ENCODE measurements at places on chromosomes 1 and 21.

DNA sequence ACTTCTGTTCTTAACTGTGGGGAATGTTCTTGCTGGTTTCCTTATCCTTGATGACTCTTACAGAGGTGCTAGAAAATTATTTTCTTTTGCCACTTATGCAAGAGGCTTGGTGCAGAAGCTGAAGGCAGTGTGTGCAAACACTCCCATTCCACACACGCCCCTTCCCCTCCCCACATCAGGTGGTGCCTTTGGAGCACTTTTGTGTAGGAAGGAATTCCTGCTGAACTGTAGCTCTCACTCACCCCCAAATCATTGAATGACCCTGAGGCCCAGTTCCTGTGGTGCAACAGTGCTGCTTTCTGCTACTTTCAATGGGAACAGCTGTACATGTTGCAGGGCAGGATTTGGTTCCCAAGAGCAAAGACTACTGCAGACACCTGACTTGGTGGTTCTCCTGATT, 101.8 kb downstream of the CD247 start:
- DNase-seq: no peak

DNA sequence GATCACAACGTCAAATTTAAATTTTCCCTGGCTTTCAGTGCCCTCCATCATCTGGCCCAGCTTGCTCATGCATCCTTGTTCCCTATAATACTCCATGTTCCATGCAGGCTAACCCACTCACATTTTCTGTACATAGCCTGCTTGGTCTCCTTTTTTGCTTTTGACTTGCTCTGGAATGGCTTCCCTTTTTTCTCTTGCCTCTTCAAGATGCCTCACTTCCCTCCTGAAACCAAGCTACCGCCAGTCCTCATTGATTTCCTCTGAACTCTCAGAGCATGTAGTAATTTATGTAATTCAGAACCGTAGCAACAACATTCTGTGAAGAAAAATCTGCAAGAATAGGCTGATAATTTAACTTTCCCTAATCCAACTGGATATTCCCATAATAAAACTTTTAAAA, 10.3 kb downstream of the CAP1 start:
- DNase-seq: no peak

DNA sequence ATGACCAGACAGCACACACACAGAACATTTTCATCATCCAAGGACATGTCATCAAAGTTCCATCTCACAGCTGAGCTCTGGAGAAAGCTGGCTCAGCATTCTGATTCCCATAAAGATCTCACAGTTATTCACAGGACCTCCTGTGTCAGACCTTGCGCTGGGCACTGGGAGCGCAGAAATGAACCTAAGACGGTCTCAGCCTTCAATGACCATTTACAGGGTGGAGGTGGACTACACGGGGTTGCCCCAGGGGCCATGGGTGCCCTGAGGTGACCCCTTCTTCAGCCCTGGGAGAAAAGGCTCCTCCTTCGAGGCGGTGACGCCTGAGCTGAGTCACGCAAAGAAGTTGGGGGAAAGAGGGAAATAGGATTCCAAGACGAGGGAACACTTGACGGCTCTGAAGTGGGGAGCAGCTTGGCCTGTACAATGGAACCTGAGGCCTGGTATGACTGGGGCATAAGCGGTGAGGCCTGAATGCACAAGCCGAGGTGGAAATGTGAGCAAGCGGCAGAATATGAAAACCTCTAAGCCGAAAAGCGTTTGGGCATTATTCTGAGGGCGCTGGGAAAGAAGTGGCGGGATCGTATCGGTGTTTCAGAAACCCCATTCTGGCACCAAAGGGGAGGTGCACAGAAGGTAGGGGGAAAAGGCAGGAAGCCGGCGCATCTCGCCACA, 797 bp downstream of the CC2D1B start:
- DNase-seq: no peak

GRCh38 chr1:176839216-176839615, 325.3 kb downstream of the ASTN1 start:
- no peak for DNase-seq

GRCh38 chr1:230818367-230818766, 50.0 kb downstream of the C1orf198 start:
- no peak for DNase-seq

DNA sequence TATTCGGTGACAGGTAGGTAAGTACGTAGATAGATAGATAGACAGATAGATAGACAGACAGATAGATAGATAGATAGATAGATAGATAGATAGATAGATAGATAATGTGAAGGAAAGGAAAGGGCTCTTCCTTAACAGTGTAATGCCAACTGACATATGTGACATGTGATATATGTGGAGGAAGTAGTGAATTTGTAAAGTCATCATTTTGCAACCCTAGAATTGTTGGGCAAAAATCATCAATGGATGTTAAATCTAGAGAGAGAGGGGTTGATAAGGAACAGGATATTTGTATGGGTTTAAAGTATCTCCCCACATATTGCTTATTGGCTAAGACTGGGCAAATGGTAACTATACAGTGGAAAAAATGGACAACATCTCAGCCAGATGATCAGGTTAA, 166.6 kb downstream of the ROR1 start:
- DNase-seq: no peak

DNA sequence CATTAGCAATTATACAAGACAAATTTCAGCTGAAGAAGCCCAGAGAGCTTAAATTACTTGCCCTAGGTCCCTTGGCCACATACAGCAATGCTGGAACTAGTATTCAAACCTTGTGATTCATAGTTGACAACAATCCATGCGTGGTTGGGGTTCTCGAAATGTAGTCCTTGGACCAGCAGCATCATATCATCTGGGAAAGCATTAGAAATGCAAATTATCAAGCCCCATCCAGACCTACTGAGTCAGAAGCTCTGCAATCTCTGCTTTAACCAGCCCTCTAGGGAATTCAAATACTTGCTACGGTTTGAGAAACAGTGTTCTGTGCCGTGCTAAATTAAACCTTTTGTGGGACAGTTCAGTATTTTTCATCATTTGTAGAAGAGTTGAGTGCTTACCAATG, 65.1 kb downstream of the CLIC6 start:
- DNase-seq: no peak

DNA sequence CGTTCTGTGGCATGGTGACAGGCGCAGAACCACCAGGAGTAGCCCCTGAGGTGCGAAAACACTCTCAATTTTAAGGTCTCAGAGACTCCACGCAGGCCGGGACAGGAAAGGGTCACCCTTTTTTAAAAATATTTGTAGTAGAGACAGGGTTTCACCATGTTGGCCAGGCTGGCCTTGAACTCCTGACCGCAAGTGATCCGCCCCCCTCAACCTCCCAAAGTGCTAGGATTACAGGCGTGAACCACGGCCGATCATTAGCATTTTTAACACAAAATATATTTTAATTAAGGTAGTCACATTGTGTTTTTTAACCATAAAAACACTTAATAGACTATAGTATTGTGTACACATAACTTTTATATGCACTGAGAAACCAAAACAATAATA, 31.1 kb downstream of the ATP2B4 start:
- no peak for DNase-seq

GRCh38 chr1:20507248-20507563, 745 bp downstream of the MUL1 start:
- no peak for DNase-seq

DNA sequence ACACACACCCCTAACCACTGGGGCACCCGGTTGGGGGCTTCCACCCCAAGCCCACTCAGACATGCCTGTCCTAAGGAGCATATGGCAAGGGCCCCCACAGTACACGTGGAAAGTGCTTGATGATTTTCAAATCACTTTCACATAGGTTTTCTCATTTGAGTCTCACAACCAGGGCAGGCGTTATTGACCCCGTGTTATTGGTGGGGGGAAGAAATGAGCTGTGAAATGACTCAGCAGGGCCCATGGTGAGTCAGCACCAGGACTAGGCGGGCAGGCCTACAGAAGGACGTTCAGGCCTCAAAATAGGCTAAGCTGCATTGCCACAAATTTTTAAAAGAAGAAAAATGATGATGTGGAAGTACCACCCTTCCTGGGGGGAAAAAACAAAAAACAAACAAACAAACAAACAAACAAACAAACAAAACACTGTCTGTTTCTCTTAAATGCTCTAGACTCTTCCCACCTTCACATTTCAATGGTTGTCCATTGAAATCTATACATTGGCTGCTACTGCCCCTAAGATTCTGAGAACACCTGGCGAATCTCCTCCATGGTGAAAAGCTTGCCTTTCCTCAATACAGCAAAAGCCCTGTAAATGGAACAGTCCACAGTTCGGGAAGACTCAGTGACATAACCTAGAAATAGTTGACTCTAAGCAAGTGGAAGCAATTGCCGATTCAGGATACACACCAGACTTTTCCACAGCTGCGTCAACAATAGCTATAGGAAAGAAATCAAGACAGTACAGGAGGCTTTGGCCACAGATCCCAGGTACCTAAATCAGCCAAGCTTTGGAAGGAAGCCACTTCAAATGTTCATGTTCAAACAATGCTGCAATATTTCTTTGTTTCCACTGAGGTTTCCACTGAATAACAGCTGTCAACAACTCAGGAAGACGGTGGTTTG, 234.7 kb downstream of the TOMM20 start:
- DNase-seq: peak; percentile 37

GRCh38 chr21:21063828-21064227, 65.6 kb downstream of the NCAM2 start:
- no peak for DNase-seq

DNA sequence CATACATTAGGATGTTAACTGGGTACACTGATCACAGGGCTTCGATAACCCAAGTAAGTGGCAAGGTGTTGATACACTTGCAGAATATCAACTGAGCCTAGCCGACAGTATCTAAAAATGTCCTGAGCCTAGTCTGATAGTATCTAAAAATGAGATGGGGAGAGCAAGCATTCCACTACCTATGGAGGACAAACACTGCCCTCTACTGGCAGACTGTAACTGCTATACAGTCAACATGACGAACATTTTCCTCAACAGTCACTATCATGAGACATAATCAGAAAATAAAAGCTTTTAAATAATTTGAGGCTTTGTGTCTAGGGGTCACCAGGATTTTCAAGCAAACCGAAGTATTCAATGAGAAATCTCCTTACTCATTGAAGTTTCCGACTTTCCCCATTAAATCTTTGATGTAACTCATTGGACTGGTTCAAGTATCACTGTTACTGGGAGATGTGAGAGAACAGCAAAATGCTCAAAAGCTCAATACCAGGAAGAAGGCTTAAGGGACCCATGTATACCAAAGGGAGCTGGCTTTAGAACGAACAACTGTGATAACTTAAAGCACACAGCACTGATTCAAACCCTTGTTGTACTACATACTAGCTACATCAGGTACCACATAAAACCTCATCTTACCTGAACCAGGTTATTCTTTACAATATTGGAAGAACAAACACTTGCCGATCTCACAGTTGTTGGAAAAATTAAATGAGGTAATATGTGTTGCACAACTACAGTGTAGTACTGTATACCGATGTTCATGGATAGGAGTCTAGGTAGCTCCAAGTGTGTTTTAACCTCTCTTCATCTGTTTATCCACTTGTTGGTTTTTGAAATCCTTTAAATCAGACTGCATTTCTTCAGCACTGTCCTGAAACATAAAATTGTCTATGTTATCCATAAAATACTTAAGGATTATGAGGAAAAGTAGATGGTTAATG, 31.1 kb upstream of the SLC45A3 start:
- DNase-seq: peak; percentile 80

- DNase-seq: peak; percentile 36
Measured at GRCh38 chr1:6591222-6591621, 11.4 kb downstream of the ZBTB48 start.

DNA sequence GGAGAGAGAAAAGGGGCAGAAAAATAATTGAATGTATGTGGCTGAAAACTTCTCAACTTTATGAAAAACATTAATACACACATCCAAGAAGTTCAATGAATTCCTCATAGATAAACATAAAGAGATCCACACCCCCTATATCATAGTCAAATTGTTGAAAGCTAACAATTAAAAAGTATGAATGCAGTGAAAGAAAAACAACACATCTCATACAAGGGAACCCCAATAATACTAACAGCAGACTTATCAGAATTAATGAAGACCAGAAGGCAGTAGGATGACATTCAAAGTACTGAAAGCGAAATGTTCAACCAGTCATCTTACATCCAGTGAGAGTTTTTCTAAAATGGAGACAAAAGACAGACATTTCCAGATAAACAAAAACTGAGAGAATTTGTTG, 134.4 kb downstream of the FMN2 start:
- DNase-seq: no peak

- DNase-seq: no peak
Measured at GRCh38 chr1:44072204-44072603, 40.9 kb upstream of the SLC6A9 start.

DNA sequence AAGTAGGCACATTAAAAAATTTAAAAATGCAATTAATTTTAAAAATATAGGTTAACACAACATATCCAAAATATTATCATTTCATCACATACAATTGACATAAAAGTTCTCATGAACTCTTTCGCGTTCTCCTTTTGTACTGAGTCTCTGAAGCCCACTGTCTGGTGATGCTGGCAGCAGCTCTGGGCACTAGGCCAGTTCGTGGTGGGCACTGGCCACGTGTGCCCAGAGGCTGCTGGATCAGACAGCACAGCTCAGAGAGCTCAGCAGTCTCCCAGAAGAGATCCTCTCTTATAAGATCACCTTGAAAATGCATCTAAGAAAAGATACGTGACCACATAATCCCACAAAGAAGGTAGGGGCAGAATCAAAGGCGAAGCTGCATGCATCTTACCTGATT, 9.9 kb downstream of the CEP104 start:
- DNase-seq: no peak

- peak; percentile 37 for DNase-seq
Measured at GRCh38 chr1:212291505-212292134, 6.4 kb downstream of the PPP2R5A start.

- no peak for DNase-seq
Measured at GRCh38 chr1:45522324-45523104, 830 bp upstream of the PRDX1 start.

- no peak for DNase-seq
Measured at GRCh38 chr1:39277879-39278278, 73.4 kb downstream of the MACF1 start.

DNA sequence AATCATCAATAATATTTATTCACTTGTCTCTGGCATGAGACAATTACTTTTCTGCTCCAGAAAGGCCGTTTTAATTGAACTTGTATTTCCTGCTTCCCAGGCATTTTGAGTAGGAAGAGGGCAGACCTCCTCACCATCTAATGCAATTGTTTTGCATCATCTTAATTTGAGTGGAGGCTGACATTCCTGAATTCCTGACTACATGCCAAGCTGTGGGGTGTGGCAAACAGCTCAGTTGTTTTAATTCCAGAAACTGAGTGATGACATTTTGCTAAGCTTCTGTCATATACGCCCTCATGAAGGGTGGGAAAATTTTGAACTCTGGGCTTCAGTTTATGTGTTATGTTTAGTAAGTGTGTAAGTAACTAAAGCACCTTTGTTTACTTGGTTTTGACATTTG, 125.4 kb upstream of the USP25 start:
- DNase-seq: no peak

GRCh38 chr1:18950401-18951026, 6.0 kb downstream of the IFFO2 start:
- DNase-seq: peak; percentile 40

DNA sequence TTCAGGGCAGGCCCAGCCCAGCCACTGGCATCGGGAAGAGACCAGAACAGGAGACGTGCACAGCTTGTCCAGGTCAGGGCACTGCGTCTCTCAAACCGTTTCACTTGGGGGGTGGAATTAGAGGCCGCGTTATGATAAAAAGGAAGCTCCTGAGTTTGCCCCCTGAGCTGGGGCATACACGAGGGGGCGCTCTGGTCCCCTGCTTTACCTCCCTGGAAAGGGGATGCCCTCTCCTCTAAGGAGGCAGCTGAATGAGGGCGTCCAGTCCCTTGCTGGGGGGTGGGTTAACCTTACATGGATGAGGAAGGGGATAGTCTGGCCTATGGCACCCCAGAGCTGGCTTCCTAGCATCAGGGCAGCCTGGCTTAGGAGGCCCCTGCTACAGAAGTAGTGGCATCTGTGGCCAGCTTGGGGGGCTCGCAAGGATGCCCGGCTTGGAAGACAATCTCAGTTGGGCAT, 2.3 kb downstream of the MYOG start:
- no peak for DNase-seq
